Activated effector memory CD4-positive, alpha-beta T cell treated with Interleukin-2 at 50 U/mL for 16 hours (primary cell): ENCODE measurements at places on chromosomes 7 and 10.

DNA sequence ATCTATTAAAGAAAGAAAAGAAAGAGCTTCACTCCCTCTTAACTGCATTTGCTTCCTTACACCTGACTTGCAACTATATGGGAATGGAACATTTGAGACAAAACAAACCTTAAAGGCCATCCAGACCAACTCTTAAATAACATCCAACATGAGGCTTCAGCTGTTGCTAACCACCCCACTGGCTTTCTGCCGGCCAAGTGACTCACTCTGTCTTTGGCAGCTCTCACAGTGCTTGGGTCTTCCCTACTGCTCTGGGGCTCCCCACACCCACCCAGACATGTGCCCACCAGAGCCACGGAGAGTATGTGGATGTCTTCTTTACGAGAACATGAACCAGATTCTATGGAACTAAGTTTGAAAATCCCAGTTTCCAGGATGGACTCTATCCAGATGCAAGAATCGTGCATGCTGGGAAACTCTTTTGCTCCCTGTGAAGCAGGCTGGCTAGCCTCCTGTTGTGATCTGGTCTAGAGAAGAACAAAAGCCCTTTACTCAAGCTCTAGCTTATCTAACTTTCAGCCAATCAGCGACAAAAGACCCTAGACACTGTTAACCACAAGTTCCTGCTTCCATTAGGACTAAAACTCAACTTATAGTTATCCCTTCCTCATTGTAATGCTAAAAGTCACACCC, 245.7 kb downstream of the TCERG1L start:
- DNase-seq, result no peak

DNA sequence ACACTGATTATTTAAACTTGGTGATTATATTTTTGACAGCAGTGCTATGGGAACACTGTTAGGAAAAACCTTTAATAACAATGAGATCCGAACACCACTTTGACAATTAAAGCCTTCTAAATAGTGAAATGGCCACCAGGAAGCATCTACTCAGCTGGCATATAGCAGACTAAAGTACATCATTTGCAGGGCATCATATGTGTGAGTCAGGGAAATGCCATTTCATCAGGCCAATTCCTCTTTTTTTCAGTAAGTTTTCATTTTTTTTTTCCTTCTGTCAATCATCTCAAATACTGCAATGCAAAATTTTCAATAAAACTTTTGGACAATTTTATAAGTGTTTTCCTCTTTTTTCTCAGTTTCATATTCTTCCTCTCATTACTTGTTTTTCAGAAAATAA, 521.4 kb upstream of the SEMA3D start:
- no peak for DNase-seq

DNA sequence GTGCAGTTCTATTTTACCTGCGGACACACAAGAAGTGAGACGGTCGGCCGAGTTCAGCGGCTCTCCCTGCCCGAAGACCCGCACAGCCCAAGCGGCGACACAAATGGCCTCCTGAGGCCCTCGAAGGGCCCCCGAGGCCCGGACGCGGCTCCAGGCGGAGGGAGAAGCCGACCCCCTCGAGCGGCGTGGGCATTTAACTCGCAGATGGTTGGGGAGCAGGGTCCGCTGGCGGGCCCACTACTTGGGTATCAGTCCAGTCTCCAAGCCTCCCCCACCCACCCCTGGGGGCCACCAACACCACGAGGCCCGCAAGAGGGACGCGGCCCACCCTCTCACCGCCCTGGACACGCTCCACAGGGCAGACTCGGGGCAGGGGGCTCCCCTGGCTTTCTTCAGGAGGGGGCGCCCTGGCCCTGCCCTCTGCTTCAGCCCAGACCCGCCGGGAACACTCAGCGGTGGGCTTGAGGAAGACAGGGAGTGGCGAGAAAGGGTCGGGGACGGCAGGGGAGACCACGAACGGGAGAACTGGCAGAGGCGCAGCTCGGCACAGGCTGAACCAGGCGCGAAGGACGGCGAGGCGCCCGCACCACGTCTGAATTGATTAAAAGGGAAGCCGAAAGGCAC, 1.7 kb downstream of the IGF2BP3 start:
- no peak for DNase-seq

GRCh38 chr10:79608505-79609375, 2.0 kb upstream of the SFTPA1 start:
- no peak for DNase-seq

- DNase-seq, result no peak
Measured at GRCh38 chr10:48494611-48495010, 110.3 kb downstream of the ARHGAP22 start.

DNA sequence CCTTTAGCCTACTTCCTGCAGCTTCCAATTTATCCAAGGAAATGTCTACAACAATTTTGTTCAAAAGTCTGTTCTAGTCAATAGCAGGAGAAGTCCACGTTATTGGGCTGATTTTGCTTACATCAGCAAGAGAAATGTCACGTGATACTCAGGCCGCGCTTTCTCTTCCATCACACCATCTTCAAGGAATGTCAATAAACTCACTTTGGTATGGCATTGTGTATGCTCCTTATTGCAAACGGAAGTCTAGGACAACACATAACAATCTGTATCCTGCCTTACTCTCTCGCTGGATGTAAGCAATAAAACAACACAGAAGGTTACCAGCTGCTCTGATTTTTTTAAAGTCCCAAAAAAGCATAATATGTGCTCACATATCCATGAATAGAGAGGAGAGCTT, 17.1 kb upstream of the STK17A start:
- no peak for DNase-seq

DNA sequence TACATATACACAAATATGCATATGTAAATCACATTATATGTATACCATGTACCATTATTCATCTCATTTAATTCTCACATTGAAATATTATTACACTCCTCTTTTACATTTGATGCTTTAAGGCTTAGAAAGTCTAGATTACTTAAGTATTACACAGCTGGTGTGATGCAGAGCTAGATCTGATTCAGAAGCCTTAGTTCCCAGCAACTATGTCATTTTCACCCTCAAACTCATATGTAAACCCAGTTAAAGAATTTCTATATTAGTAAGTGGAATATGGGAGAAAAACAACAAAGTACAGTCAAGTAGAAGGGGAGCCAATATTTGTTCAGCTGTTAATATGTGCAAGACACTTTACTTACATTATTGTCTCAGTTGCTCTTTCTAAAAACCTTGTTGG, 74.3 kb upstream of the CSTF2T start:
- no peak for DNase-seq

DNA sequence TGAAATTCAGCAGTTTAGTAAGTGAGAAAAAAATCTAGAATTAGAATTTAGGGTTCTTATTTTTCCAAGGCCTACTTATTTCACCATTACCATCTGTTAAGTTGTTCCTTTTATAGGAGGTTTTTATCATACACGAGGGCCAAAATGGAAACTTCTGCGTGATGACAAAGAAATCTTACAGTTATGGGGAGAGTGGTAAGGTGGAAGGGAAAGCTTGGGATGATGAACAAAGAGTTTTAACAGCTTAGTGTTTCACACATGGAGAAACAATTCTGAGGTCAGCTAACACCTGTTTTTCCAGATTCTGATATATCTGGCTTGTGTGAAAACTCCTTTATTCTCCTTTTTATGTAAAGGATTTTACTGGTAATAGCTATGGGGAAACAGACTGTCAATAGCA, 49.8 kb upstream of the SEMA3C start:
- no peak for DNase-seq

- DNase-seq, result no peak
Measured at GRCh38 chr7:108525327-108525984, 479 bp downstream of the PNPLA8 start.

DNA sequence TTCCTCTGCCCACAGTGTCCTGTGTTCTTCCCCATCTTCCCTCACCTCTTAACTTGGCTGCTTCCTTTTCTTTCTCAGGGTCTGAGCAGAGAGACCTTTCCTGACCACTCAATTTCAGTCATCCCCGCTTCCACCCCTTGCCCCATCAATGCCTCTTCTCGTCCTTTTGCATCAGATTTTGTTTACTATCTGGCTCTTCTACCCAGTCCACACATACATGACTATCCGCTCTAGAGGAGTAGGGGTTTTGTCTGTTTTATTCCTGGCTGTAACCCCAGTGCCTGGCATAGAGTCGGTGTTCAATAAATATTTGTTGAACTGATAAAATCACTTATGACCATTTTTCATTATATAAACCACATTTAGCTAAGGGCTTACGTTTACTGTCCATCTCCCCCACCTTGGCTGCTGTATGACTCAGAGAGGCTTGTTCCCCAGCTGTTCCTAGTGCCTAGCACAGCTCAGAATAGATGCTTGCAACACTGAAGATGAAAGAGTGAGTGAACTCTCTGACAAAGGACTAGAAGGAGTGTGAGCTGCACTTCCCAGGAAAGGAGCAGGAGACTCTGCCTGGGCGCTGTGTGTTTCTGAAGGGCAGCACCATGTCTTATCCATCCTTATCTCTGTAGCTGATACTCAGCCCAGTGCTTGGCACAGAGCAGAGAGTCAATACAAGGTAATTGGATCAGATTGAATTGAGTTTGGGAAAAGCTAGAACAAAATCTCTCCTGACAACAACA, 21.9 kb downstream of the ARID5B start:
- no peak for DNase-seq

DNA sequence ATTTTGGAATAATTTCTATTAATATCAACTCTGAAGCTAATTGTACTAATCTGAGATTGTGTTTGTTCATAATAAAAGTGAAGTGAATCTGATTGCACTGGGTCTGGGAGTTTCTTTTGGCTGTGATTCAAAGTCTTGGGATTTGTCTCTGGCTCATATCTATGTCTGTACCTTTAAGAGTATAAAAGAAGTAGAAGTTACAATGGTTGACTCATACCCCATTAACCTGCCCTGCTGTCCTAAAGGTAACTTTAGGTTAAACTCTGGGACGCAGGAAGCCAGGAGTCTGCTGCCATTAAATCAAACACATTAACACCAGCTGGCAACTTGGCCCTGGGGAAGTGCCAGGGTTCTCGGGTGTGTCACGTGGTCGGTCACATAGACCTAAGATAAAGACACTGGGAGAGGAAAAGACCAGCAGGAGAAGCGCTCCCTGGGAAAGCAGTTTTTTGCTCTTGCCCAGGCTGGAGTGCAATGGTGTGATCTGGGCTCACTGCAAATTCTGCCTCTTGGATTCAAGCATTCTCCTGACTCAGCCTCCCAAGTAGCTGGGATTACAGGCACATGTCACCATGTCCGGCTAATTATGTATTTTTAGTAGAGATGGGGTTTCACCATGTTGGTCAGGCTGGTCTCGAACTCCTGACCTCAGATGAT, 17.8 kb downstream of the SCD start:
- DNase-seq, result no peak

- no peak for DNase-seq
Measured at GRCh38 chr7:66426996-66427395, 201.7 kb upstream of the KCTD7 start.

- no peak for DNase-seq
Measured at GRCh38 chr10:75091146-75091545, 20.3 kb upstream of the SAMD8 start.

DNA sequence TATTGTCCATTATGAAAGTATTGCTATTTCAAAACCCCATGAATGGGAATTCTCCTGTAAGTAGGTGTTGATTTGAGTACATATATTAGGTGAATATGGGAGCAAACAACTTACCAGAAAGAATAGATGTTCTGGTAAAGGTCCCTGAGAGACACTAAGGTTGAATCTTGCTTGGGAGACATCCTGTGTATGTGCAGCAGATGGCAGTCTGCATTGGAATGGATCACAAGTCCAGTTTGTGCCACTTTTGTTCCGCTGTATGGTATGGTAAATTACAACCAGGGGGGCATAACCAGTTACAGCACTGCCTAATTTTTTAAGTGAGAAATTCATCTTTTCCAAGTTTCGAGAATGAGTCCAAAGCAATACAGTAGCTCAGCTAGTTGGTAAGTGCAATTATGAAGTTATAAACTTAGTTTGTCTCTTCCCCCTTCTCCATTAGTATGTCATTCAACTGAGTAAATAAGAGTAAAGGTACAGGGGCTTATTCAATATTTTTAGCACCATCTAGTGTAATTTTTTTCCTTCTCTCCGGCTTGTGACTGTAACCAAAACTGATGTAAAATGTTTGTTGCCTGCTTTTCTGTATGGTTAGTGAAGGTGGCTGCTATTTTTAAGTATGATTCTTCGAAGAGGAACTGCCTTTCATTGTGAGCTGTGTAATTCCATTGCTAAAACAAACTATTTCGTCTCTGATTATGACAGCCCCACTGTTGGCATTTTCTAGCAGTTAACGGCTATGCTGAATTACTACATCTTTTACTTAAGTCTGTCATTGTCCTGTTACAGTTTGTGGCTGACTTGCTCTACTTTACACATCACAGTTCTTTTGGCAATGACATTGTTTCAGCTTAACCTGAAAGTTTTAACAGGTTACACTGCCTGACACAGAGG, 2.8 kb downstream of the MCU start:
- DNase-seq, result no peak

- no peak for DNase-seq
Measured at GRCh38 chr10:66999762-67000545, 74.1 kb downstream of the LRRTM3 start.

- DNase-seq, result no peak
Measured at GRCh38 chr10:26780793-26781601, 79.8 kb downstream of the ABI1 start.

DNA sequence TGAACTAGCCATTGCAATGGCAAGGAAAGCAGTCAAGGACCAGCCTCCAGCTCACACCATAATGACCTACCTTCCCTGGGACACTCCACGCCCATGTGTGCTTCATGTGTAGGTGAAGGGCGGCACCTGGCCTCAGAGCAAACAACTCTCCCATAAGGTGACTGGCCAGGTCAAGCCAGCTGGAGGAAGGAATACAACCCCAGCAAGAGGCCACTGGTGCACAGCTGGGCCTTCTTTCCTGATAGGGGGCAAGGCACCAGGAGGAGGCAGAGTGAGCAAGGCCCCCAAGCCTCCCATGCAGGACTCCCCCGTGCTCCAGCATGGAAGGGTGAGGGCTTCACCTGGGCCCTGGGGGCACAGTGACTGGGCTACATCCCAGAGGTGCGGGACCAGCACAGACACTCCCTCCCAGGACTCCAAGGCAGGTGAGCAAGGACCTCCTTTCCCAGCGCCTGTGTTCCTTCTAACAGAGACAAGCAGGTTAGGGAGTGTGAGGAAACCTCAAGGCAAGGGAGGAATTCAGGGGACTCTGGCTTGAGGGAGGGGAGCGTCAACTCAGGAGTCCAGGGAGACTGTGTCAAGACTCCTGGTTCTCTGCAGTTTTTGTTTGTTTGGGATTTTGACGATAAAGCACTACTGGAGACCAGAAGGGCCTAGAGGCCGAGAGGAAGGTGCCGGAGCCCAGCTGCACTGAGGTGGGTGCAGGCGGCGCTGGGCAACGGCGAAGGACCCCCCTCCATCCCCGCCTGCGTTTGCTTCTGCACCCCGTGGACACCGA, 1.7 kb downstream of the PTPRN2 start:
- no peak for DNase-seq

- DNase-seq, result no peak
Measured at GRCh38 chr7:5210751-5211338, 20.8 kb downstream of the WIPI2 start.
